GM23248 (cell line): ENCODE measurements at places on chromosomes 5 and 9. TPM values are rescaled to one million over a fixed set of nuclear protein-coding genes. Genes with fewer than 3 reads are reported as not detected.

GRCh38 chr5:179296150-179296821 lies 49.0 kb downstream of the ADAMTS2 start:
- no peak for DNase-seq

DNA sequence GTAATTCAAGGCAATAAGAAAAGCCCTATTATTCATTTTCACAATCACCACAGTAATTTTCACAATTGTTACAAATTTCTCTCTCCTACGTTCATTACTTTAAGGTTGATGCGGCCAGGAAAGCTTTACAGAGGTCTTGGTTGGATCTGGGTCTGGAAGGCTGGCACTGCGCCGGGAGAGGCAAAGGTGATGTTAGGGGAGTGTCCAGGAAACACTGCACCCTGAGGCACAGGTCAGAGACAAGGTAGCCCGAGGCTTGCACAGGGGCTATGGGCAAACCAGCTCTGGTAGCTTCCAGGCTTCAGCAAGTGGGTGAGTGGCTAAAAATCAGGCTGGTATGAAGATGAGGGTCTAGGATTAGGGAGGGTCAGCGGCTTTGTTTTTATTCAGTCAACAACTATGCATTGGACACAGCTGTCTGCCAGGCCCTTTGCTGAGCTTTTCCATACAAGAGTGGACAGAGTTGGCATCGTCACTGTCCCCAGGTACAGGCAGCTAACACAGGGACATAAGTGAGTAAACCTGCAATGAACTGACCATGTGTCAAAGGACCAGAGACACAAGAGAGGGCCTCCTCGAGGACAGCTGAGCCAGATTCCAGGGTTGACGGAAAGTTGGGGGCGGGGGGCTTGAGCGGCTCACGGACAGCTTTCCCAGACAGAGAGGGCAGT lies 12.4 kb upstream of the TENT4A start:
- DNase-seq = no peak

The SAPCD2 gene
- total RNA-seq = 5.4 TPM in 2 replicates

The SH2D3C gene
- total RNA-seq = not detected in 2 replicates

The SLIT3 gene
- total RNA-seq = 49.4 and 61.9 TPM in 2 replicates

The GFPT2 gene
- total RNA-seq = 45.2 and 49.1 TPM in 2 replicates

DNA sequence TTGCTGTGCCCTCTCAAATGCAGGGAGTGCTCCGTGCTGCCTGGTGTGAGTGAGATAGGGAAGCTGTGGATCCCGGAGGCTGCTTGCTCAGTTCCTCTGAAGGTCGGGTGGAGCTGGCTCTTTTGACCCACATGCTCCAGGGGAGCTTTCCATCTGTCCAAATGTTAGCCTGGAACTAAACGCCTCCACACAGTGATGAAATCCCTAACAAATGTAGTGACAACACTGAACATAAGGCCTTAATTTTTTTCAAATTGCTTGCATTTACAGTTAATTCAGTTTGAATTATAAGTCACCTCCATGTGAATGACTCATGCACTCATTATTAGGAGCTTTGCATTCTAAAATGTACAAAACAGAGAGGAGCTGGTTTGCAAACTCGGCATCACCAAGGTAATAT lies 27.0 kb downstream of the PRDM6 start:
- peak; percentile 78 for DNase-seq

The ARID3C gene
- total RNA-seq = 0.11 and 0.38 TPM in 2 replicates

The IL5 gene
- not detected in 2 replicates for total RNA-seq

The ADGRD2 gene
- total RNA-seq = not detected in 2 replicates

GRCh38 chr5:116358911-116359418 lies 215.7 kb downstream of the SEMA6A start:
- DNase-seq = no peak

The GALT gene
- total RNA-seq = 22.4 and 25.5 TPM in 2 replicates

The AGXT2 gene
- total RNA-seq = not detected in 2 replicates

- DNase-seq = no peak
Observed at GRCh38 chr9:22343218-22343611, 103.4 kb upstream of the DMRTA1 start.

The RNF183 gene
- not detected in 2 replicates for total RNA-seq

GRCh38 chr5:158287643-158288271 lies 428.8 kb upstream of the CLINT1 start:
- peak; percentile 78 for DNase-seq

DNA sequence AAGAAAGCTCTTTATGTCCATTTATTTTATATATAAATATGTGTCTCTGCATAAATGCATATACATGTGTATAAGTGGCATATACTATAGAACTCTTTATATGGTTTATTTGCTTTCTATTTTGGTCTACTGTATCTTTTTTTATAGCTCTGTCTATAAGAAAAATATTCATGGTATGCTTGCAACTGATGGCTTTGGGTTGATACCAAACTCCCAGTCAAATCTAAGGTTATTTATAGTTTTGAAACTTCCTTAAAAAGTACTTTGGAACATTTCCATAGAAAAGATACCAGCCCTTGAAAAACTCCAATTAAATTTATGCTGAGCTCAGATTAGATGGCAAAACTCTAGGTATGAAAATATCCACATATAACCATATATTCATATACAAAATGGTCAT lies 120.0 kb upstream of the KLF9 start:
- DNase-seq = no peak

- no peak for DNase-seq
Observed at GRCh38 chr9:34623374-34624235, 3.3 kb upstream of the DCTN3 start.

The POU5F2 gene
- 0.32 and 0.76 TPM in 2 replicates for total RNA-seq

The HNRNPA0 gene
- total RNA-seq = 12.2 and 15.0 TPM in 2 replicates

- no peak for DNase-seq
Observed at GRCh38 chr9:123395276-123395688, 39.3 kb downstream of the CRB2 start.

DNA sequence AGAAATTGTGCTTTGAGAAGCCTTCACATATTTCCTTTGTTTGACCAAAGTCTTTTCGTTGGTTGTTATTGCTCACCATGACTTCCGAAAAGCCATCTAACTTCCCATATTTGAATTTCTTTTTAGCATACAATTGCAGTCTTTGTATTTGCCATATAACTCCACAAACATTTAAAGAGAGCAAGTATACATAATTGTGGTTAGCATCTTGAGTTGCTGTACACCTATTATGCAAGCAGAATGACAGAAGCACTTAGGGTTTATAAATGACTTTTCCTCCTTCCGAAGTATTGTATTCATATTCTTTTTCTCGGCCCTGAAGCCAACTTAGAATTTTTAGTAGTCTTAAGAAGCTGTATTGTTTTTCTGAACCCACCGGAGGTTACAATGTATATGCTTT lies 250.4 kb downstream of the RFK start:
- no peak for DNase-seq

DNA sequence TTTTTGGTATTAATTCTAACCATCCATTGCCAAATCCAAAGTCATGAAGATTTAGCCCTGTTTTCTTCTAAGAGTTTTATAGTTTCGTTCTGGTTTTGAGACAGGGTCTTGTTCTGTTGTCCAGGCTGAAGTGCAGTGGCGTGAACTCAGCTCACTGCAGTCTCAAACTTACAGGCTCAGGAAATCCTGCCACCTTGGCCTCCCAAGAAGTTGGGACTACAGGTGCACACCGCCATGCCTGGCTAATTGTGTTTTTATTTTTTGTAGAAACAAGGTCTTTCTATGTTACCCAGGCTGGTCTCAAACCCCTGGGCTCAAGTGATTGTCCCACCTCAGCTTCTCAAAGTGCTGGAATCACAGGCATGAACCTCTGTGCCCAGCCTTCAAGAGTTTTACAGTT lies 21.0 kb downstream of the ACTL7A start:
- no peak for DNase-seq

The PRELID2 gene
- 0.76 and 7.0 TPM in 2 replicates for total RNA-seq

The SLC6A18 gene
- not detected in 2 replicates for total RNA-seq

The KLHL9 gene
- 41.9 and 49.4 TPM in 2 replicates for total RNA-seq

DNA sequence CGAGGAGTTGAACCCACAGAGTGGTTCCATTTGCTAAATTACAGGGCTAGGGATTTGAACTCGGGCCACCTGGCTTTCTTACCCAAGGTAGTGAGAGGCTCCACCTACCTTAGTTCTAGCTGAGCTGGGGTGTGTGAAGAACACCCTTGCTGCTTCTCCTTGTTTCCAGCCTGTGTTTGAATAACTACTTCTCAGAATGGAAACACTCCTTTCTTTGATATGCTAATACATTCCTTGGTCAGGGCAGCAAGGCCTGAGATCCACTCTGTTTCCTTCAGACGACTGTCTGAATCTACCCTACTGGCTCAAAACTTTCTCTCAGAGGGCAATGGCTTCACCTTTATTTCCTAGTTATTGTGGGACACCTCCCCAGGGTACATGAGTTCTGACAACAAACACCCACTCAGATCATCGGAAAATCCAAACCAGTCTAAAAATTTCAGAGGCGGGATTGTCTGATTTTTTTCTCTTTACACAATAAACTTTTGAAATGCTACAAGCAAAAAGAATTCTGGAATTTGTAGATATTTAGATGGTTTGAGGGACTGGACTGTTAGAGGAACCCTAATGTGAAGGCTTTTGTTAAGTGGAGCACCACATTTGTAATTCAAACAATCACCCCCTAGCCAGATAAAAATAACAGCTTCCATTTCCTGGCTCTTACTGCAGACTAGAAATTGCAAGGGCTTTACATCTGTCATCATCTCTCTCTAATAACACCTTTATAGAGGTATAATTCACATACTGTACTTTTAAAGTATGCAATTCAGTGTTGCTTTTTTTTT lies 4.0 kb upstream of the ATP6V1G1 start:
- no peak for DNase-seq

The ATOSB gene
- 44.3 and 50.4 TPM in 2 replicates for total RNA-seq

The CSF1R gene
- 0.63 TPM in 1 of 2 replicates, not detected in the other for total RNA-seq

DNA sequence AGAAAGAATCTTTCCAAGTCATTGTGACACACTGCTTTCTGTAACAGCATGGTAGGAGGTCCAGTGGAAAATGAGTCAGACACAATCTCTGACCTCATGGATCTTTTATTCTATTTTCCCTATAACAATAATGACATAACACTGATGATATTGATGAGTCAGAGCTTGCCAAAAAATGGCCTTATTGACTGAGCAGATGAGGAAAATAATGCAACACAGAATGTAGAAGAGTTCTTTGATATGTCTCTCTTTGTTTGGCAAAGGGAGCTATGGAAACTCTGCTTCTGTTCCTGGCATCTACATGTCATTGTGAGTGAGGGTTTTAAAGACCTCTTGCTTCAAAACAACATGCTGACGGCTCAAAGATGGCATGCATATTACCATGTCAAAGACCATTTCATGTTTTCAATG lies 443.1 kb upstream of the ZNF608 start:
- DNase-seq = peak; percentile 50

DNA sequence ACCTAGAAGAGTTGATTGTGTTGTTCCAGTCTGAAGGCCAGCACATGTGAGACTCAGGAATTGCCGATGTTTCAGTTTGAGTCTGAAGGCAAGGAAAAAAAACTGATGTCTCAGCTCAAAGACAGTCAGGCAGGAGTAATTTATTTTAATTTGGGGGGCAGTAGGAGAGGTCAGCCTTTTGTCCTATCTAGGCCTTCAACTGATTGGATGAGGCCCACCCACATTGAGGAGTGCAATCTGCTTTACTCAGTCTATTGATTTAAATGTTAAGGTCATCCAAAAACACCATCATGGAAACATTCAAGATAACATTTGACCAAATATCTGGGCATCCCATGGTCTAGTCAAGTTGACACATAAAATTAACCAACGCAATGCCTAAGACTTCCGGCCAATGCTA lies 288.9 kb downstream of the CDK5RAP2 start:
- no peak for DNase-seq

The LECT2 gene
- total RNA-seq = 0.32 TPM in 1 of 2 replicates, not detected in the other

- DNase-seq = no peak
Observed at GRCh38 chr5:135833961-135834638, 363 bp upstream of the SLC25A48 start.

The ANKRD31 gene
- total RNA-seq = not detected in 2 replicates

DNA sequence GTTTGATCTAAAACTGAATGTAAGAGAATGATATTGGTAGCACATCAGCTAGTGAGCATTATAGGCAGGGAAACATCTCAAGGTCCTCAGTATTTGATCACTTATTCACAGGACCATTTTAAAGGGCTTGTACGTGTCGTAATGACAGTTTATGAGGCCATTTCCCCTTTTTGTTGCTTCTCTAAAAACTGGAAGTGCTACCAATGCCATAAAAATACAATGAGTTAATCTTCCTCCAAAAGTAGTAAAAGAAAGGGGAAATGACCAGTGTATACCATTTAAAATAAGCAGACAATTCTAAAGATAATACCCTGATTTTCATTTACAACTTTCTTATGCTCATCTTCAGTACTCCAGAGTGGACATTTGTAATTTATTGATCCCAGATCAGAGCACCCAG lies 285.8 kb upstream of the PCSK5 start:
- no peak for DNase-seq

DNA sequence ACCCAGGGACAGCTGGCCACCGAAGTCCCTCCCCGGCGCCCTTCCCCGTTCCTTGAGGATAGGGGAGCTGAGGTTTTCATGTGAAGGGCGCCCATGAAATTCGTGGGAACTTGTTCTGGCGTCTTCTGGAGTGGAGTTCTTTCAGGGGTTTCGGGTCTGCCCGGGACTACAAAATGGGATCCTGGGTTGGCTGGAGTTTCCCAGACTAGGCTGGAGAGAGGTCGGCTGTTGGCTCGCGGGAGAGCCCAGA lies 3.6 kb upstream of the RGMB start:
- no peak for DNase-seq

The IL33 gene
- total RNA-seq = 3.8 and 4.7 TPM in 2 replicates

The PCDHGB6 gene
- 1.9 and 4.3 TPM in 2 replicates for total RNA-seq
